Stimulated activated naive CD4-positive, alpha-beta T cell treated with Interleukin-2 at 50 U/mL for 16 hours (primary cell): ENCODE measurements at places on chromosomes 1 and 21.
A peak's percentile ranks its signal among the peaks of the same experiment; 100 is the strongest.

DNA sequence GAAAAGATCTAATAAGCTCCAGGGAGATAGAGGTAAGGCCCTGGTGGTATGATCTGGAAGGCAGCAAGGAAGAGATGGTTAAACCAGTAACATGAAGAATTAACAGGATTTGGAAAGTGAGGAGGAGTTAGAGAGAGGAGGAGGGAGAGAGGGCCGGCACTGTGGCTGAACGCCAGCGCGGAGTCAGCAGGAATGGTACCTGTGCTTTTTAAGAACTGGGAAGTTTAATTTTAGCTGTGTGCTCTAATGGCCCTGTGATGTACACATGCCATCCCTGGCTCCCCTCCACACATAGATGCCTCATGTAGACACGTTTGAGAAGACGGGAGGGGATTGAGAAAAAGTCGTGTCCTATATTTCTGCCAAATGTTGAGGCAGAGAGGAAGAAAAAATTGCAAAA, 13.8 kb upstream of the AVPR1B start:
- DNase-seq, result no peak

DNA sequence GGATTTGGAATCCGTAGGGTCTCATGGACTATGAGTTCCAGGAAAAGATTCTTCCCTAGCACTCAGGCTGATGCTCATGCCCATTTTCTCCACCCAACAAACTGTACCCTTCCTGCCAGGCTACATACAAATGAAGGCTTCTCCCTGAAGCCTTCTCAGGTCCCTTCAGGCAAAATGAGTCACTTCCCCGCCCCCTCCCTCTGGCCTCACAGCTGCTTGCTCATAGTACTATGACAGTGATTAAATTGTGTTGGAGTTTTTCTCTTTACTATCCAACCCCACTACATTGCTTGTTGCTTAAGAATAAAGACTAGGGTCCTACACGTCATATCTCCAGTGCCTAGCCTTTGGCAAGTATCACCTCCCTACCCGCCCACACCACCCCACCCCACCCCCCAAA, 207.6 kb upstream of the NFIA start:
- peak; percentile 6 for DNase-seq

GRCh38 chr1:88300752-88301263, 383.3 kb upstream of the PKN2 start:
- no peak for DNase-seq

DNA sequence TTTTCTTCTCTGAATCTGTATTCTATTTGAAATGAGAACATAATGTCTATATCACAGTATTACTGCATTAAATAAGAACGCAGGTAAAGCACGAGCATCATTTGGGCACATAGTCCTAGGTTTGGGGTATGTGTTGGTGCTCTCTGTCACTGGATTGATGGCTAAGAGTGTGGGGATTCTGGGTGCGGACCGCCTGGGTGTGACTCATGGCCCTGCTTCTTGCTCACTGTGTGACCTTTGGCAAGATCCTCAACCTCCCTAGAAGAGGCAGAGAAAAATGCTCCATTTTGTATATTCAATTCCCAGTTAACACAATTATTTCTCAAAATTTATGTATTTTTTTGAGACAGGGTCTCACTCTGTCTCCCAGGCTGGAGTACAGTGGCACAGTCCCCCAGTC, 99.7 kb downstream of the LAMC2 start:
- DNase-seq, result no peak

GRCh38 chr1:235136111-235136510, 7.5 kb upstream of the TOMM20 start:
- no peak for DNase-seq
